ENCODE measurements at places on chromosomes 5 and 9.
A peak's percentile ranks its signal among the peaks of the same experiment; 100 is the strongest.

DNA sequence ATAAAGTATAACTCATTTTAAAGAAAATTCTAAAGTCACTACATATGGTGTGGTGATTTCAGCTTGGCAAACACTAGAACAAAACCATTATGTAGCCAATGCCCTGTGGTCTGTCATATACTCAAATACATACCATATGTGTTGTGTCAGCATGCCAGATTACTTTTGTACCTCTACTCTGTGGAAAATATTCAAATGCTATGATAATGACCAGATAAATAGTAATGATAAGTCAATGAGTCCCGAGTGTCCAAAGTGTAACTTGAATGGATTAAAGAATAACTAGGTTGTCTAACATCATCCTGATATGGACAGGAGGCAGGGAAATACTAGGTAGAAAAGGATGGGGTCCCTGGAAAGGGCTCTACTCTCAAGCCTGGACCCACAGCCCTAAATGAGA lies 58.0 kb upstream of the IL6ST start:
- no peak for DNase-seq

DNA sequence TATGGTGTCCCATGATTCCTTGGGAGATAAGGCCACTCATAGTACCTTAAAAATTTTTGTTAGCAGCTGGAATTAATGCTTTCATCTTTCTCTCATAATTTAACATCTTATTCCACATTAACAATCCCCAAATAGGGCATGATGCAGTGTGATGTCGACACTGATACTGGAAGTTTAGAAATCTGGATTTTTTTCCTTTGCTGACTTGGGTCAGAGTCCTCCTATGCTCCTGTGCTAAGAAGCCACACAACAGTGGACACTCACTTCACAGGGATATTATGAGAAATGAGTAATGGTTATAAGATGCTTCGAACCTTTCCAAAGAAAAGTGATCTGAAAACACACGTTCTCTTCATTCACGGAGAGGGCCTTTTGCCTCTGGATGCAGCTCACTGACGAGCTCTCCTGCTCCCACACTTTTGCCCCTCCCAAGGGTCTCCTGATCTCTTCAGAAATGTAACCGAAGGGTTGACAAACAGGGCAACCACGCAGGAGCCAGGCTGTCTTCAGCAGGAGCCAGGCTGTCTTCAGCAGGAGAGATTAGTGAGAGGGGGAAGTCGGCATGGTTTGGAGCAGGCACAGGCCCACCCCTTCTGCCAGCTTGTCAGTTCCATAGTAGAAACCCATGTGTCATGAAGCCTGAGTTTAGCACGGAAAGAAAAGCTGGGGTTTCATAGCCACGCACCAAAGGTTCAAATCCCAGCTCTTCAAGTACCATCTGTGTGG lies 247.8 kb downstream of the AOPEP start:
- no peak for DNase-seq

DNA sequence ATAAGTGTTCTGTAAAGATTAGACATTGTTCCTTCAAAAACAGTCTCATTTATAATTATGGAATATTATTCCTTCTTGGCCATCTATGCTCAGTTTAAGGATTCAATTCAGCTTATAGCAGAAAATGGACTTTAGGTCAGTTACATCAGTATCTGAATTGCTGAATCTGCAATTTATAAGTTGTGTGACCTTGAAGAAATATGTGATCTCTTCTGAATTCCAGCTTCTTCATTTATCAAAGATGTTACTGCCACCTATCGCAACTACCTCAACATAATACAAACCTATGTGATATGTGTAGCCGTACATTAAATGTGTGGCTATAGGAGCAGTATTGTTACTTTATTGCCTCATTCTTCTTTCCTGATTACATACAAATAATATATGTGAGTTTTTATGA lies 118.2 kb downstream of the CDH12 start:
- DNase-seq = no peak

DNA sequence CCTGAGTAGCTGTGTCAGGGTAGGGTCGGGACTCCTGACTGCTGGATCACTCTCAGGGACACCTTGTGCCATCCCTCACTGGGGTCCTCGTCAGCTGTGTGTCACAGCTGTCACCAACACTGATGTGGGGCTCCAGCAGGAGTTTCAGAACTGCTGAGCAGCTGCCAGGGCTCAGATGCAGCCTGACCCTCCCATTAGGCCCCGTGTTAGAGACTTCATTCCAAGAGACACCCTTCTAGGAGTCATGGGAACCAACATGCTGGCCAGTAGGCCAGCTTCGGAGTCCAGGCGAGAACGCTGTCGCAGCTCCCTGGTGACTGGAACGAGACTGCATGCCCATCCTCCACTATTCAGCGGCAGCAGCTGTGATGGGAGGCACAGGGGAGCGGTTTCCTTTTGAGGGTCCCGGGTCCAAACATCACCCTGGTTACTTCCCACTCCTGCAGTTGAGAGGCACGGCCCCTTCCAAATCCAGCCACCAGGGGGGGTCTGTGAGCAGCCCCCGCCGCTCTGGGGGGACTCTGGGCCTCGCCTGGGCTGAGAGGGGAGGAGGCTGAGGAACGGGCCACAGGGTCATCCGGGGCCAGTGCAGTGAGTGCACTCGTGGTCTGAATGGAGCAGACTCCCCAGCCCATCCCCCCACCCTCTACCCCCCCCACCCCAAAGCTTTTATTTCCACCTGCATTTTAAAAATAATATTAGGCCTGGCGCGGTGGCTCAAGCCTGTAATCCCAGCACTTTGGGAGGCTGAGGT lies 12.6 kb upstream of the TCF7 start:
- DNase-seq = peak; percentile 43

DNA sequence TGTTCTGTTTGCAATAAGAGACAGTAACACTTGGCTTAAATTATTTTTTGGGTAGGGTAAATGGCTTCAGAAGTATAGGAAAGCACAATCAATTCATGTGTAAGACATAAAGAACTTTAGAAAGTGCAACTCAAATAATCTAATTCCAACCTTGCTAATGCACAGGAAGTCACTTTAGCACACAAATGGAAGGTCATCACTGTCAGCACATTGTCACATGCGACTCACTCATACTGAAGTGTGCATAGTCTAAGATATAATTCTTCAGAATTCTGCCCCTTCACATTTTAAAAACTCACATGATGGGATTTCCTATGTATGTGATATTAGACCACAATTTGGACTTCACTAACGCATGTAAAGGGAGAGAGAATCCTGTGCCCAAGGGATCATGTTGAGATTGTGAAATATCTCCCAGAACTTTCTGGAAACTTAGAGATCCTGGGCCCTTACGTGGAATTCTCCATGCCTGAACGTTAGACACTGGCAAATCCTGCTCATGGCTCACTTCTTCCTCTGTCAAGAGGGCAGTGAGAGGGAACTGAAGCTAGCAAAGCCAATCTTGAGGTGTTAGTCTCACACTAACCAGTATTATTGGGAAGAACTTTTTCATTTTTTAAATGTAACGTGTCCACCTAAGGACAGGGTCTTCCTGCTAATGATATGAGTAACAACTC lies 403.2 kb upstream of the PTGER4 start:
- no peak for DNase-seq

DNA sequence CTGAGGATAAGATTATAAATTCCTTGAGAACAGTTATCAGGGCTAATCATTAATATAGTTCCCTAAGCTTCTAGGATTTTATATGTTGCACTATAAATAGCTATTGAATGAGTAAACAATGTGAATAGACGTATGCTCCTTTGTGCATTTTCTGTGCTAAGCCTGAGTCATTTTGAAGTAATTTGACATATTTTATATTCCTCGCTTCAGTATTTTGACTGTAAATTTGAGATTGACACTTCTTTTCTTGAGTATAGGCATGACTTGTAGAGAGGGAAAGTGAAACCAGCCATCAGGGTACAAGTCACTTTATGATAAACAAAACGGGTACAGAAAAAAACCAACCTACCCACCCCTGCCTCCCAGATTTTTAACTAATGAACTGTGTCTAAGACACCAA lies 367.7 kb upstream of the PRR16 start:
- no peak for DNase-seq

- no peak for DNase-seq
Measured at GRCh38 chr9:18075253-18075952, 398.6 kb upstream of the ADAMTSL1 start.

GRCh38 chr5:169544264-169544950 lies 39.2 kb upstream of the SPDL1 start:
- DNase-seq = no peak

- no peak for DNase-seq
Measured at GRCh38 chr9:10146517-10147331, 466.1 kb downstream of the PTPRD start.

GRCh38 chr5:52947208-52947607 lies 41.9 kb upstream of the ITGA2 start:
- no peak for DNase-seq

DNA sequence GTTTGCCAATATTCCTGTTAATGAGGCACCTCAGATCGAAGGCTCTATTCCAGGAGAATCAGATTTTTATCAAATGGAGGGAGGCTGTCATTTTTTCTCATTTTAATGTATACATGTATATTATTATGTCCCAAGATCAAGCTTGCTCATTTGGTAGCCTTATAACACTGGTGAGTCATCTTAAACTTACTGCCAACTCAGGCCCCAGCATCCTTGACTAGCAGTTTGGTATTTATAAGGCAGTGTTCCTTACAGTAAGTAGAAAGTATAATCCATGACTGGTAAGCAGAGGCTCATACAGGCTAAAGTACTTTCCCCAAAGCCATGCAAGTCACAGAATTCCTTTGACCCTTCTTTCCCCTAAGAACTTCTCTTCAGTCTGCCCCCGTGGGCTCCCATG lies 90.7 kb upstream of the NR3C1 start:
- no peak for DNase-seq

- no peak for DNase-seq
Measured at GRCh38 chr9:4461437-4461836, 28.8 kb upstream of the SLC1A1 start.

GRCh38 chr9:99050924-99051323 lies 54.0 kb upstream of the TGFBR1 start:
- DNase-seq = no peak

DNA sequence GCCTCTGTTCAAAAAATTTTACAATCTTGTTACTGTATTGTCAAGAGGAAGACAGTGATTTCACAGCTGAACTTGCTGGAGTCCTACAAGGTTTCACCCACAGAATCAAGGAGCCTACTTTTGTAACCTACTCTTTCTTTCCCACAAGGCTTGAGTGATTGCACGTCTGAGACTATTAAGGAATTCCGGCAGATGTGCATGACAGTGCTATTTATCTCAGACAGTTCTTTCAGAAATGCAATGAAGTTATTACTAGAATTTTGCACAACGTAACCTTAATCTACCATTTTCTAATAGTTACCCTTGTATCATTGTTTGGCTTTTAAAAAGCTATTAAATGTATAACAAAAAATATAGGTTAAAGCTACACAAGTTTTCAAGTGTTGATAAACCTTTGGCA lies 400.1 kb downstream of the PTPRD start:
- no peak for DNase-seq

DNA sequence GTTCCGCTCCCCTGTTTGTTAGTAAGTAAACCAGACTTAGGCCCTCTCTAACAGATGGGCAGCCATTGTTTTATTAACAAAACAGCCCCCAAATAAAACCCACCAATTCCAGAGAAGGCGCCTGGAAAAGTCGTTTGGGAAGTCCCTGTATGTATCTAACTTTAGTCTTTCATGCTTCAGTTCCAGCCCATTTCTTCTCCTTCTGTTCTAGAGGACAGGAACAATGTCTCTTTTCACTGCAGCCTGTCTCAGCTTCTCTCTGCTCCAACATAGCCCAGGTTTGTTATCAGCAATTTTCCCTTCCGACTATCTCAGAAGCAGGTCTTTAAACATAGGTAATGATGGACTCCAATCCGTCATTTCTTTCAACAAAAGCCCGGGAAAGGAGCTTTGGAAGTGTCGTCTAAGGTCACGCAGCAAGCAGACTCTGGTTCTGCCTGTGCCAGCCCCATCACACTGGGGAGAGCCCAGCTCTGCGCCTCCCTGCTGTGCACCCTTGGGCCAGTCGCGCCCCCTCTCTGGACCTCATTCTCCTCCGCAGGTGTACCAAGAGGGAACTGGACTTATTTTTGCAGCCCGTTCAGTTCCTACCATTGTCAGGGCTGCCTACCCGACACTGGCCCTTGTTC lies 9.6 kb upstream of the AKNA start:
- no peak for DNase-seq

DNA sequence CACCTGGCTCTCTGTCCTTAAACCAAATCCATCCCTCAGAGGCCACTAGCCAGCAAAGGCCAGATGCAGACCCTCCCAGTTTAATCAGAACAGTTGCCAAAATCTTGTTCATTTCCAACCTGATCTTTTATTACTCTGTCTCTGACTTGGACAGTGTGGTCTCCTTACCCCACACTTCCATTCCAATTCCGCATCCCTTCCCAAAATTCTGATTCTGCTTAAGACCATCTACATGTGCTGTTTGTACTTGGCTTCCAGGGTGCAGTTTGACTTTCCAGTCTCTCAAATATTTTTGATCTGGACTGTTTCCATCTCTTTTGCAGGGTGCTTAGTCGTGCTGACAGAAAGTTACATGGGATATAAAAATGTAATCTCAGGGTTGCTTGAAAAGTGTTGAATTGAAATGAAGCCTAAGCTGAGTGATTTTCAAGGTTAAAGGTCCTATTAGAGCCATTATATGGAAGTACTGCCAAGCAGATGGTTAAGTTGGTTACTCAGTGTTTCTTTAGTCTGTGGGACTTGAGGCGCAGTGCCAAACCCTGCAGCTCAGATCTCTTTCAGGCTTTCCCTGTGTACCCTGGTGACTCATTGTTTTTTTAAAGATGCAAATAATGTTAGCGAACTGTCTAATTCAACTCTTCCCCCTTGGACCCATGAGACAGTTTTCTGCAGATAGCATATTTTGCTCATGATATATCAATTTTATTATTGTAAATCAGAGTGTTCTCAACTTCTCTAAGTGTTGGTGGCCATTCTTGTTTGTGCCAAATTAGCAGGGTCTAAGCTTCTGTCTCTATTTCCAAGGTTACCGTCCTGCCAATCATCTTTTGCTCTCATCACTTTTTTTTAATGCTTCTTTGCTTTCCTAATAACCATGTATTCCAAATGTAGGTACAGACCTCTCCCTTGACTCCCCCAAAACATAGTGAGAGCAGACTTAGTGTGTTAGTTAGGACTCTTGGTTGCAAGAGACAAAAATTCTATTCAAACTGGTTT lies 18.2 kb upstream of the DCP2 start:
- no peak for DNase-seq

DNA sequence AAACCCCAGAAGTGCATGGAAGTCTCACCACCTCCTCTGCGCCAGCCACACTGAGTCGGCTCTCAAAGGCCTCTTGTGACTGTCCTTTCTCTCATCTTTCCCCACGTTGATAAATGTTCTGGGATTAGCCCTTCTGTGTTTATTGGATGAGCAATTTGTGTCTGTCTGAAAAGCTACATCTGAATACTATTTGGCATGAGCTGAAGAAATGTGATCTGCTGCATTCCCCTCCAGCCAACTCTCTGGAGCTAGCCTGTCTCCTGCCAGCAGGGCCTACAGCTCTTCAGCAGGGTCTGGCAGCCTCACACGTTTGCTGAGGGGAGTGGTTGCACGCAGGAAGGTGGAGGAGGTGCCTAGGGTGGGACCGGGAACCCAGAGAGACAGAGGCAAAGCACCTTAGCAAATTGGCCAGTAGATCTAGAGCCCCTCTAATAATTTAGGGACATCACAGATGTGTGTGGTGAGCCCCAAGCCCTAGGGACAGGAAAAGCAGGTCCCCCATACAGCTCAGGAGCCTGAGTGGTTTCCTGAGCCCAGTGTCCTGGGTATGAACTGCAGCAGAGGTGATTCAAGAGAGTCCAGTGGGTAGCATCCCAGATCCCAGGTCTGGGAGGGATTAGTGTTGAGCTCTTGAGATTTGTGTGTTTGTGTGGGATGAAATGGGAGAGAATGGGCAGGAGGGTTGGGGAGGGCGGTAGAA lies 20.5 kb upstream of the B4GALT1 start:
- DNase-seq = no peak
